ENCODE measurements at places on chromosomes 1 and 21. TPM values are rescaled to one million over a fixed set of nuclear protein-coding genes. Genes with fewer than 3 reads are reported as not detected.

The KRTAP21-2 gene
- not detected for total RNA-seq

The S100A8 gene
- not detected for total RNA-seq

The DENND2C gene
- total RNA-seq = 1.3 TPM

The TRABD2B gene
- total RNA-seq = 0.92 TPM

The RGS8 gene
- total RNA-seq = not detected

The CD1C gene
- total RNA-seq = not detected

The CLSTN1 gene
- 115 TPM for total RNA-seq
